ENCODE measurements at places on chromosomes 4 and X.
A peak's percentile ranks its signal among the peaks of the same experiment; 100 is the strongest.

DNA sequence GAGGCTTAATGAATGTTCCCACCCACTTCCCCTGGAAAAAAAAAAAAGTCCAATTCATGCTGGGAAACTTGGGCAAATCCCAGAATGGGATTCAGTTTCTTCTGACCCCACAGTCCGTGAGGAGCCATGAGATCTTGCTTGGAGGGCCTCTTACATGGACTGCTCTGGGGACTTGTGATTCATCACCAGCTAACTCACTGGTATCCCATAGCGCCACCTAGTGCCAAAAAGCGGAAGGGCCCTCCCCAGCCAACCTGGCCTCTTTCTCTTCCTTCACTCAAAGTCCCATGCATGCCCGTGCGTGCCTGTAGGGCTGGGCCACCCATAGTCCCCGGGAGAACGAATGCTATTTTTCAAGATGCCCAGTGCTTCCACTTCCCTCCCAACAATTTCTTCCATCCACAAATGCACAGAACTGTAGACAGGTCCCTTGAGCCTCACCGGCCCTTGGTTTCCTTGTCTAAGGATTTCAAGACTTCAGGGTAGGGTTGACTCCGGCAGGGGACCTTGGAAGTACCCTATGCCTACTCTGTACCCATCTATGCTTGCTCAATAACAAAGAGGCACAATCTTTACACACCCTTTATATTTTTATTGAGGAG lies 5.1 kb downstream of the RTL5 start:
- peak; percentile 56 for DNase-seq

DNA sequence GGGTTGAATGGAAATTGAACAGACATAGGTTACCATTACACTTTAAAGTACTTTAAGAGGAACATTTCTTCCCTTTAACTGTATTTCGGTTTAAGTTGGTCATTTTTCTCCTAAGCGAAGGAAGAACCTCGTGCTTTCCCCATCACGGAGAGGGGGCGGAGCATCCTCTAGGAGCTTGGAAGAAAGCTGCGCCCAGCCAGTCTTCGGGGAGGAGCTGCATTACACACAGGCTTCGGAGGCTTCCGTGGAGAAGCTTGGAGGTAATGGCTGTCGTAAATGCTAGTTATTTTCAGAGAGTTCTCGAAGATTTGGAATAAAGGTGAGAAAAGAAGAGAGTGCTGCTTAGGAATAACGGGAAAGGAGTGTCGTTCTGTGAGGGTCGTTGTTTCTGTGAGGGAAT lies at the start of gene PWWP3B:
TSS of gene PWWP3B (plus strand) at position 199 of the 400 bp plus-strand sequence. CDS start 37,128 bp downstream, outside the sequence.
- DNase-seq: peak; percentile 15

GRCh38 chr4:38565271-38566199 lies 98.5 kb upstream of the KLF3 start:
- no peak for DNase-seq

GRCh38 chrX:103729015-103729414 lies 18.3 kb downstream of the TMEM31 start:
- DNase-seq: no peak

Measured in right kidney (tissue), 9 donors.